ENCODE measurements at places on chromosomes 7 and 10.

DNA sequence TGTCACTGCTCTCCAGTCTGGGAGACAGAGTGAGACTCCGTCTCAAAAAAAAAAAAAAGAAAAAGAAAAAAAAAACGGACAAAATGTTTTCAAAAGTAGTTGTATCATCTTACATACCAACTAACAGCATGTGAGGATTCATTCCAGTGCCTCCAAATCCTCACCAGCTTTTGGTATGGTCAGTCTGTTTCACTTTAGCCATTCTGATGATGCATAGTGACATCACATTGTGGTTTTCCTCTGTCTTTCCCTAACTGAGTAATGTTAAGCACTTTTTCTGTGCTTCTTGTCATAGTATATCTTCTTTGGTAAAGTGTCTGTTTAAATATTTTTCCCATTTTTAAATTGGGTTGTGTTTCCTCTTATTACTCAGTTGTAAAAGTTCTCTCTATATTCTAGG, 251.4 kb upstream of the CTBP2 start:
- DNase-seq: no peak

- DNase-seq: no peak
Observed at GRCh38 chr10:126895214-126895781, 9.9 kb upstream of the DOCK1 start.

- DNase-seq: no peak
Observed at GRCh38 chr7:81064426-81064825, 145.6 kb upstream of the SEMA3C start.

GRCh38 chr10:97686962-97687784, at the start of gene AVPI1:
TSS of gene AVPI1 (minus strand) at chr10:97687241. CDS start at chr10:97679905, 7,336 bp downstream.
- DNase-seq: peak; percentile 98

DNA sequence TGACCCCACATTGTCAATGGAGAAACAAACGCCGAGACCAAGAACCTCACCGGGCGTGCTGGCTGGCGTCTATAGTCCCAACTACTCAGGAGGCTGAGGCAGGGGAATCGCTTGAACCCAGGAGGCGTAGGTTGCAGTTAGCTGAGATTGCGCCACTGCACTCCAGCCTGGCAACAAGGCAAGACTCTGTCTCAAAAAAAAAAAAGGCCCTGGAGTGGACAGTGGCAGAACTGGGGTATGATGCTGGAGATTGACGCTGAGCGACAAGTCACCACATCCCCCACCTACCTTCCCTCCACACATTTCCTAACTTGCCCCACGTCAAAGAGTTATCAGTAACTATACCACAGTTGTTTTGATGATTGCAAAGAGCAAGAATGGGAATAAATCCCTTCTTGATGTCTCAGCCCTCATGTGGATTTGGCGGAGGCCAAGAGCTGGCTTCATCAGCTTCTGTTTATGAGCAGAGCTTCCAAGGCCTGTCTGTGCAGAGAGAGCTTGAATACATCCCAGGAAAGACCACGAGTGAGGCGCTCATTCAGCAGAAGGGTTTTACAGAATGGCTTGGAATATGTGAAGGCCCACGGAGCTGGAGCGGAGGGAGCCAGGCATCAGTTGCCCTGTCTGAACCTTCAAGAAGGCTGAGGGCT, 28.0 kb upstream of the TNS3 start:
- no peak for DNase-seq

DNA sequence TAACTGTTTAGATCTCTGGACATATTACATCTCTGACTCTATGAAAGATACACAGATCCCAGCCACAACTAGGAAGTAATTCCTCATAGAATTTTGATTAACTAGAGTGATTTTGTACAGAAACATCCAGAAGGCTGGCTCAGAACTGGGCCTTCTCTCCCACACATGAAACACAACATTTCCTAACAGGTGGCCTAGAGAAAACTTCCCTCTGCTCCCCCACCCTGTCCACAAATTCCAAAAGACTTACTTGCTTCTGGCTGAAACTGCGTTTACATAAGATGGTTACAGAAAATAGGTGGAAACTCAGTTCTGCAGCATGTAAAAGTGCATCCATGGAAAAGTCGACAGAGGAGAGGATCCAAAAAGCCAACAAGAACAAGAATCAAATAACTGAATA, 132.9 kb downstream of the FZD1 start:
- DNase-seq: no peak

- no peak for DNase-seq
Observed at GRCh38 chr10:21505711-21506278, 19.7 kb downstream of the SKIDA1 start.

DNA sequence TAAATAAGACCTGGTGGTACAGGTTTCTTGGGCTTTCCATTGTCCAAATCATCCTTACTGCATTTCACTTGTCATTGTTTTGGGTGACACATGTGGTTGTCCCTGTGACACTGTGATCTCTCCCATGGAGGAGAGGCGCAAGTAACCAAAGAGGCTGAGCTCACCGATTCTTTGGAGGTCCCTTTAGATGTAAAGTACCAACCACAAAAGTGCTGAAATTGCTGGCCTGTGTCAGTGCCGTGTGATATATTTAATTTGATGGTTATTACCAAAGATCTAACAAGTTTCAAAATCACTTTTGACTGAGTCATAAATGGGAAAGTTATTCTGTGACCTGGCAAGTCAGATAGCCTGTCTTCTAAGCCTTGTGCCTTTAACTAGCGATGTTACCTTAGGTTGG, 19.4 kb downstream of the MCM10 start:
- DNase-seq: no peak

GRCh38 chr7:140506788-140507464, 27.6 kb upstream of the MKRN1 start:
- DNase-seq: no peak

- no peak for DNase-seq
Observed at GRCh38 chr10:62178568-62178967, 90.1 kb downstream of the RTKN2 start.

- DNase-seq: no peak
Observed at GRCh38 chr7:139854803-139855497, 25.9 kb downstream of the TBXAS1 start.

GRCh38 chr10:121338206-121338980, 259.9 kb downstream of the FGFR2 start:
- no peak for DNase-seq

- DNase-seq: no peak
Observed at GRCh38 chr10:30114881-30115625, 55.7 kb upstream of the JCAD start.

GRCh38 chr7:71687831-71688599, 556.1 kb downstream of the GALNT17 start:
- no peak for DNase-seq

GRCh38 chr10:23980094-23980493, 228.8 kb upstream of the KIAA1217 start:
- DNase-seq: no peak

DNA sequence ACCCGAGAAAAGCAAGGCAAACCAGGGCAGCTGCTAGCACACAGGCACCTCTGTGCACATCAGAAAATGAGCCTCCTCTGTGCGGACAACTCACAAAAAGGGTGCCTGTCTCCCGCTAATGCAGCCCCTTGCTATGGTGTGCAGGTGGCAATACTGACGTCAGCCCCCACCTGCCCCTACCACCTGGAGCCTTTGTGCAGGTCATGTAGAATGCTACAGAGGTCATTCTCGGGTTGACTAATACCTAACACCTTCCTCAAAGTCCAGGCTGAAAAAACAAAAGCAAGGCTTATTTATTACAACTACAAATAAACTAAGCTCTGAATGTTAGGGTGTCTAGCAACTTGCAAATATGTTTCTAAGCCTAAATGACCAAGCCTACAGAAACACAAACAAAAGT, 13.9 kb downstream of the PIP4K2A start:
- no peak for DNase-seq

- no peak for DNase-seq
Observed at GRCh38 chr10:121659236-121659635, 61.0 kb upstream of the FGFR2 start.

GRCh38 chr7:136210079-136210478, 232.9 kb upstream of the MTPN start:
- no peak for DNase-seq

DNA sequence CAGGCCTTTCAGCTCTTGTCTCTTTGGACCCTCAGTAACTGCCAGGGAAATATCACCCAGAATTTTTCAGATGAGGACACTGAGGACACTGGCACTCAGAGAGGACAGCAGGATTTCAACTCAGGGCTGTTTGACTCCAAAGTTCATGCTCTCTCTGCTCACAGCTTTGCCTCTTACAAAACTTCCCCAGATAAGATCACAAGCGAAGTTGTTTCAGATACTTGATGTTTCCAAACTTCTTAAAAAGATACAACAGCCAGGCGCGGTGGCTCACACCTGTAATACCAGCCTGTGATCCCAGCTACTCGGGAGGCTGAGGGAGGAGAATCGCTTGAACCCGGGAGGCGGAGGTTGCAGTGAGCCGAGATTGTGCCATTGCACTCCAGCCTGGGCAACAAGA, 32.4 kb upstream of the ZRANB1 start:
- DNase-seq: no peak

- DNase-seq: no peak
Observed at GRCh38 chr10:23367896-23368595, 23.4 kb upstream of the C10orf67 start.

DNA sequence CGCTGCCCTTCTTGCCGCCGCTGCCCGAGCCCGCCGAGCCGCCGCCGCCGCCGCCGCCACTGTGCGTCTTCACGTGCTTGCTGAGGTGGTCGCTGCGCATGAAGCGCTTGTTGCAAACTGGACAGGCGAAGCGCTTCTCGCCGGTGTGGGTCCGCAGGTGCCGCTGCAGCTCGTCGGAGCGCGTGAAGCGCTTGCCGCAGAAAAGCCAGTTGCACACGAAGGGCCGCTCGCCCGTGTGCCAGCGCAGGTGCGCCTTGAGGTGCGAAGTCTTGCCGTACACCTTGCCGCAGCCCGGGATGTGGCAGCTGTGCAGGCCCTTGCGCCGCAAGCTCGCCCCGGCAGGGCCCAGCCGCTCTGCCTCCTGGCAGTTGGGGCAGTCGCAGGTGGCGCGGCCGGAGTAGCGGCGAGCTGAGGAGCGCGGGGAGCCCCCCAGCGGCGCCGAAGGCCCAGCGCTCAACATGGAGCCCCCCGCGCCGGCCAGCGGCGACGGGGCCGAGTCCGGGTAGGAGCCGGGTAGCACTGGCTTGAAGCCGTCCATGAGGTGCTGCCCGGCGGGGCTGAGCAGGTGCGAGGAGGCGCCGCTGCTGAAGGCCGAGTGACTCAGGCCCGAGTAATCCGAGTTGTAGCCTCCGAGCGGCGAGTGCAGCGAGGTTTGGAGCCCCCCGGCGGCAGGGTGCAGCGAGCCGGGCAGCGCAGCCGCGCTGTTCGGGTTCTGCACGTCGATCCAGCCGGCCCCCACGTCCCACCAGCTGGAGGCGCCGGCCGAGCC, 2.1 kb downstream of the SP8 start:
- DNase-seq: no peak

DNA sequence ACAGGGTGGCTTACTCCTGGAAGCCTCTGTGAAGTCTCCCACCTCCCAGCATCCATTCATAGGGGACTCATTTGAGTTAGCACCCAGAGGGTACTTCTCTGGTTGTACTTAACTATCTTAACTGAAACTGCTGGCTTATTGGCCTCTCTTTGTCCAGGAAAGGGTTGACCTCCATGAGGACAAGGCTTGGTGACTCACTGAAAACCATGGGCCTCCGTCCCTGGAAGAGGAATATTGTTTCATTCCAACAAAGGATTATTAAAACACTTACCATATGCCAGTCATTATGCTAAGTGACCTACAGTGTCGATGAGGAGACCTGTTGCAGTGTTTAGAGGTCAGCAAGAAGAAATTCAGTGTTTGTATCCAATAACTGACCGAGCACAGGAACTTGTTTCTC, 175.9 kb downstream of the PLPP4 start:
- no peak for DNase-seq

- no peak for DNase-seq
Observed at GRCh38 chr10:96255549-96256333, 15.6 kb downstream of the BLNK start.

DNA sequence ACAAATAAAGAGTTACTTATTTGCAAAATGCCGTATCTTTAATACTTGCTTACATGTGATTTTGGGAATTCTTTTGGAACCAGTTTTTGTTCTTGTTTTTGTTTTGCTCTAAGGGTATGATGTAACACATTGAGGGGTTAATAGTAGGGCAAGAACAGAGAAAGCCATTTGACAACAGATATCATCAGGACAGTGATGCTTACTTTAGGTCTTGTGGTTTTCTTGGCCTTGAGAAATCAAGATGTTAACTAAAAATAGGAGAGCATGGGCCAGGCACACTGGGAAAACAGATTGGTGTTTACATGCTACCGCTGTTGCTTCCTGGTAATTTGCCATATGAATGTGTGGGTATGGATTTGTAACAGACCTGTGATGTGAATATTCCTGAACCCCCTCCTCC, 3.7 kb downstream of the SAMD8 start:
- no peak for DNase-seq

DNA sequence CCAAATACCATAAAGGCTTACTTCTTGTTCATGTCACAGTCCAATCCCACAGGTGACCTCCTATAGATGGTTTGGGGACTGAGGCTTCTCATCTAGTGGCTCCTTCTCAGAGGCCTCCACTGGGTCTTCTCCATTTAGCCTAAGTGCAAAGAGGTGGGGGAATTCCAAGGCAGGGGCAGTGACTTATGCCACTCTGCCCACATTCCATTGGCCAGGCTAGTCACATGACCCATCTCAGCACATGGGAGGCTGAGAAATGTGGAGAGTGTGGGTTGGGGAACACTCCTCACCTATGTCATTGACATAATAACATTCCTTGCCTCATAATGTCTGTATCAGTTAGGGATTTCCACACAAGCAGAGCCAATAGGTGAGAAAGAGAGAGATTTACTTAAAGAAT, 104.3 kb upstream of the PLXNA4 start:
- DNase-seq: no peak

GRCh38 chr10:24331457-24331856, 122.5 kb downstream of the KIAA1217 start:
- DNase-seq: no peak

- no peak for DNase-seq
Observed at GRCh38 chr7:52211930-52212329, 823.5 kb upstream of the POM121L12 start.

DNA sequence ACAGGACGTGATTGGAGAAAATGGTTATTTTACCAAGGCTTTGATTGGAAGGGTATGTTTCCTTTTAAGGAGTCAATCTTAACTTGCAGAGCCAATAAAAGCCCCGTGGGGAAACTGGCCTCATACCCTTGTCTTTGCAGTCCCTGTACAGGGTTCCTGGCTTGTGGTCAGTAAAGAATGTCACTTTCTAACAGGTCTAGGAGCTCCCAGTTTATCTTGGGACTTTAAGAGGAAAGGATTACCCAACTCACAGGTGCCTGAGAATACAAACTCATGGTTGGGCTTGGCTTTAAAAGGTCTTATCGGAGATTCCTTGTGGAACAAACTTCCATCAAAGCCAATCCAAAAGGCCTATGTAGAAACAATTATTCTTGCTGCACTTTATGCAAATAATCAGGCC, 221.8 kb downstream of the PHF14 start:
- no peak for DNase-seq

DNA sequence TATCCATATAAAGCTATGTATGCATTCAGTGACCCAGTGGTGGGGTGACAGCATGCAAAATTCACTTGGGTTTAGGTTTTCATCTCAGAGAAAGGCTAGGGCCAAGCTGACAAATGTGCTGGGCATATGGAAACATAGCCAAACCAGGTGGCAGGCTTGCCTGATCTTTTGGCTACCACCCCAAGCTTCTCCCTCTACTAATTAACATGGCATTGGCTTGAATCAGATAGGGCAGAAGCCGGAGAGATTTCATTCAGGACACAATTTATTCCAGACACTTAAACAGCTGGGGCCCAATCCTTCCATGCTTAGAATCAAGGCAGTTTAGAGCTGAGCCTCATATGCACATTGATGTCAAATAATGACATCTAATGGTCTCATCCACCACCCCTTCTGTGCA, 95.5 kb upstream of the AGK start:
- no peak for DNase-seq

GRCh38 chr7:94174956-94175355, 170.8 kb upstream of the BET1 start:
- DNase-seq: no peak
